ENCODE measurements at places on chromosomes 5 and 9. TPM values are rescaled to one million over a fixed set of nuclear protein-coding genes. Genes with fewer than 3 reads are reported as not detected.

GRCh38 chr5:45454114-45454513 is 242.1 kb downstream of the HCN1 start:
- H3K27ac ChIP-seq: no peak overlapping the region
- H3K27me3 ChIP-seq: no peaks in the 10 kb centered on the region
- no peaks in the 10 kb centered on the region for H3K4me1 ChIP-seq
- no peak overlapping the region for H3K4me3 ChIP-seq
- H3K36me3 ChIP-seq: no peaks in the 10 kb centered on the region

DNA sequence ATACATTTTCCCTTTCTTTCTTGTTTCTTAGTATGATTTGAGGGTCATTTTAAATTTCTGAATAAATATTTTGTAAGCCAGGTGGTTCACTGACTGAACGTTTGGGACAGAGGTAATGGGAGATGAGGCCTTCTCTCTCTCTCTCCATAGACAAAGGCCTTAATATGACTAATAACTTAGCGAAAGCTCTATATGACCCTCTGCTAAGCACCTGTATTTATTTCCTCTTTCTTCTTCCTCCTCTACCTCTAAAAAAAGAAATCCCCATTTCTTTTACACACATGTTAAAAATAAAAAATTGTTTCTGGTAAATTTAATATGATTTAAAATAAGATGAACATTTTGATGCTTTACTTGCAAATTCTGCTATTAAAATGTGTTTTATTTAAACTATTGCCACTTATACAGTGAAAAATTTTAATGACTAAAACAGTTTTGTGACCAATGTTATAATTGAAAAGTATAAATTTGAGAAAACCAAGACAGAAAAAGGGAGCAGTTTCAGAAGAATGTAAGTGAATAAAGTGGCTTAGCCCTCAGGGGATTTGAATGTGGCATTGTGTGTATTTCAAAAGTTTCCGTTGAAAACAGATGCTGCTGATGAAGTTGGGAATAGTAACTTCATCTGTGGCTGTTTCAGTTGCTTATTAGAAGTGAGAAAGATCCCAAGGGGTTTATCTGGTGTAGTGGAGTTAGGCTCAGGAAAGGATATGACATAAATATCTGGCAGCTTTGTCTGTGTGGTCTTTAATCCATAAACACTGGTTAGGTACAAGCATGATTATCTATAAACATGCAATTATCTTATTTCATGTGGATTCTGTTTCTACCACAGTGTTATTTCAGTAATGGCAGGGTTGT is 128.6 kb upstream of the GRHPR start:
- H3K4me1 ChIP-seq: no peaks in the 10 kb centered on the region
- no peak overlapping the region for H3K27ac ChIP-seq
- no peak for DNase-seq

- no peak overlapping the region for H3K27ac ChIP-seq
- no peaks in the 10 kb centered on the region for H3K27me3 ChIP-seq
- H3K4me3 ChIP-seq: no peak overlapping the region
- H3K36me3 ChIP-seq: no peaks in the 10 kb centered on the region
Observed at GRCh38 chr5:67620424-67621397, 424.1 kb upstream of the CD180 start.

- no peaks in the 10 kb centered on the region for H3K36me3 ChIP-seq
- no peaks in the 10 kb centered on the region for H3K27me3 ChIP-seq
- no peak overlapping the region for H3K4me3 ChIP-seq
Observed at GRCh38 chr5:118557251-118557661, 431.1 kb downstream of the DTWD2 start.

DNA sequence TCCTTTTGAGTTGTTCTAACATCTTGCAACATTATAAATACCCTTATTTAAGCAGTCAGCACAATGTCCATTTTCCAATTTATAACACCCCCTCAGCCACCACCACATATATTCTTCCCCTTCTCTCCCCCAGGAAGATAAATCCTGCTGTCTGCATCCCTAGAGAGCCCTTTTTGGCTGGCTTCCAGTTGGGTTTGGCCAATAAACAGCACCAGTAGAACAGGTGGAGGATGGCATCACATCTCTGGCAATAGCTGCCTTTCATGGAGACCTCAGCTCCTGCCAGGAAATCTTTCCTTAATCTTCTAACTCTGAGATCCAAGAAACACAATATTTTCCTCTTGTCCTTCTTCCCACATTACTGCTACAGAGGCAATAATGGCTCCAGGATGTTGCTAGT is 53.7 kb downstream of the TRIM36 start:
- no peak overlapping the region for H3K27ac ChIP-seq
- no peaks in the 10 kb centered on the region for H3K36me3 ChIP-seq
- no peaks in the 10 kb centered on the region for H3K4me1 ChIP-seq
- H3K27me3 ChIP-seq: no peaks in the 10 kb centered on the region

DNA sequence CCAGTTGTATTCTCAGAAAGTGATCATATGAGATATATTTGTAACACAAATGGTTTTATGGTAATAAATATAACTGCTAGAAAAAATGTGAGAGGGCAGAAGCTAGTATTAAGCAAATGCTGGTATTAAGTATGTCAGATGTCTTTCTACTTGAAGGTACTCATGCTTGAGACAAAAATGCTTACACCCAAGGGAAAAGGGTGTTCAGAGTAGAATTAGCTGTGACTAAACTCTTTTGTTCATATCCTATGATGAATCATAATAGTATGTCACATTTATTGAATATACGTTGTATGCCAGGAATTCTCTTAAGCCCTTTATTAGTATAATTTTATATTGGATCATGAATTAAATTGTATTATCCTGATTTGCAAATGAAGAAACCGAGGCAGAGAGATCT is 2.2 kb downstream of the ADGRV1 start:
- no peak overlapping the region for H3K4me3 ChIP-seq
- H3K27ac ChIP-seq: no peak overlapping the region
- no peaks in the 10 kb centered on the region for H3K4me1 ChIP-seq
- DNase-seq: no peak
- no peaks in the 10 kb centered on the region for H3K36me3 ChIP-seq

DNA sequence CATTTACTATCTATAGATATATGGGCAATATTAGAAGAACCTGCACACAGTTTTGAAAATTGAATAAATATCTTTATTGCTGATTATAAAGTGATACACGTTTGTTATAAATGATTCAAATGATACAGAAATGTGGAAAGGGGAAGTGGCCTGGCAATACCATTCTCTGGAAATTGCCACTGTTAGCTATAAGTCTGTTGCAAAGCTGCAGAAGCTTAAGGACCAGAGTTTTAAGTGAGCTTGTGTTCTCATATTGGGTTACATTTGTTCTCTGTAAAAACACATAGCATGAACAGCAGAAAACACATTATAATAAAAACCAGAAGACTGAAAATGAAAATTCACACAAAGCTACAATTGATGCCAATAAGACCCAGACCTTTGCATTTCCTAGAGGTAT is 59.6 kb downstream of the RASGRF2 start:
- no peak overlapping the region for H3K4me3 ChIP-seq
- H3K4me1 ChIP-seq: no peaks in the 10 kb centered on the region
- DNase-seq: no peak
- H3K27ac ChIP-seq: no peak overlapping the region
- no peaks in the 10 kb centered on the region for H3K36me3 ChIP-seq
- H3K27me3 ChIP-seq: no peaks in the 10 kb centered on the region

DNA sequence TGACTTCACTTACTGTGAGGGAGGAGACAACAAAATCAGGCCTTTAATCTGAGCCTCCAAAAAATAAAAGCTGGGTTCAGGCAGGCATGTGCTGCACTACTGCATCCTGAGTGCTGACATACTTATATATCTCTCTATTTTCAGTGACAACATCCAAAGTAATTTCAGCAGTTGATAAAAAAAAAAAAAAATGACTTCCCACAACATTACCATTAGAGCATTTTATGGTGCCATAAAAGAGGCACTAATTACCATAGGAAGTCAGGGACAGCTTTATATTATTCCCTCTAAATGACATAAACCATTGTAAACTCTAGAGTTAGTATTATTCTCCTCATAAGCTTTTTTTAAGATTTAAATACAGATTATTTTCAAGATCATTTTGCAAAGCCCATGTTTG is 346.1 kb downstream of the SLCO4C1 start:
- H3K27me3 ChIP-seq: no peaks in the 10 kb centered on the region
- H3K36me3 ChIP-seq: no peaks in the 10 kb centered on the region
- no peaks in the 10 kb centered on the region for H3K4me1 ChIP-seq
- no peak overlapping the region for H3K27ac ChIP-seq

DNA sequence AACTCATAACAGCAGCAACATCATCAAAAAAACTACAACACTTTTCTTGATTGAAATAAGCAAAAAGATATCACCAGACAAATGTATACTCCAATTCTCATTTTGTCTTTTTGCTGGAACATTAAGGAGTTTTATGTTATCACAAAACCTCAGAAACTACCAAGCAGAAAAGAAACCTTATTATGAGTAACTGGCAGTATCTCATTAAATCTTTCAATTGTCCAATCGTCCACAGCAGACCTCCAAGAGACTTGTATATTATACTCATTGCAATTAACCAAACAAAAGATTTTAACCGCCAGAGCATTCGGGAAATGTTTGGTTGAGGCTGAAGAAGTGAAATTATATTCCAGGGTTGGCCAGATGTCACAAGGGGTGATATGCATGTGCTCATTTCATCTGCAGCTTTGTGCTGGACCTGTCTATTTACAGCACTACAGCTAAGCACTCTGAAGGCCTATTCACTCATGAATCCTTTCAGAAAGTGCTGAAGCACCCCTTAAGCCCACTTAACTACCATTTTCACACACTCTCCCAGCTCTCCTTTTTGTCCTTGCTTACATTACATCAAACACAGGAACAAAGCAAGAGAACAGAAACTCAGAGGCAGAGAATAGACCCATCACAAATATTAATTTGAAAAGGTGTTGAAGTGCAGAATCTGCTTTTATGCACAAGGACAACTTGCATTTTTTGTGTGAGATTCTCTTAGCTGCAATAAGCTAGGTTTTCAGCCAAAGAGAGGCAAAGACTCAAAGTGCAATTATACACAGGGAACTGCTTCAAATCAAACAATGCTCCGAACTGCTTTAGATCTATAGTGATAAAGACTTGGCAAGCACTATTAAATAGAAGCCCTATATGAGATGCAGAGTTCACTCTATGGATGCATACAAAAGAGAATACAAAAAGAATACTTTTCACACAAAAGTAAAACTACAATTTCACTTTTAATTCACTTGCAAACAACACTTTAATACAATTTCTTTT is 150.4 kb upstream of the POU5F2 start:
- H3K4me1 ChIP-seq: no peaks in the 10 kb centered on the region
- no peak for DNase-seq
- no peak overlapping the region for H3K27ac ChIP-seq
- H3K36me3 ChIP-seq: no peaks in the 10 kb centered on the region

The QRFP gene
- total RNA-seq: not detected

The JAKMIP2 gene
- 0.16 TPM for total RNA-seq

The EPB41L4B gene
- total RNA-seq: 15.3 TPM

Data from right atrium auricular region (tissue), 2 donors.